Natural killer cell (primary cell): ENCODE measurements at places on chromosomes 6 and 20.

DNA sequence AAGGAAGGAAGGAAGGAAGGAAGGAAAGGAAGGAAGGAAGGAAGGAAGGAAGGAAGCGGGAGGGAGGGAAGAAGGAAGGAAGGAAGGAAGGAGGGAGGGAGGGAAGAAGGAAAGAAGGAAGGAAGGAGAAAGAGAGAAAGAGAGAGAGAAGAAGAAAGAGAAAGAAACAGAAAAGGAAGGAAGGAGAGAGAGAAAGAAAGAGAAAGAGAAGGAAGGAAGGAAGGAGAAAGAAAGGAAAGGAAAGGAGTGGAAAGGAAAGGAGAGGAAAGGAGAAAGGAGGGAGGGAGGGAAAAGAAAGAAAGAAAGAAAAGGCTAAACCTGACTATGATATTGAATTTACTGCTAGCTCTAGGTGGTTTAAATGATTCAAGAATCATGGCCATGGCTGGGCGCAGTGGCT is 5.3 kb upstream of the ASIP start:
- DNase-seq = no peak

- DNase-seq = no peak
Measured at GRCh38 chr6:108133594-108134179, 32.1 kb upstream of the NR2E1 start.

GRCh38 chr20:3778976-3779375 is 2.3 kb downstream of the SPEF1 start:
- no peak for DNase-seq

GRCh38 chr6:163897030-163897429 is 482.5 kb downstream of the QKI start:
- no peak for DNase-seq

DNA sequence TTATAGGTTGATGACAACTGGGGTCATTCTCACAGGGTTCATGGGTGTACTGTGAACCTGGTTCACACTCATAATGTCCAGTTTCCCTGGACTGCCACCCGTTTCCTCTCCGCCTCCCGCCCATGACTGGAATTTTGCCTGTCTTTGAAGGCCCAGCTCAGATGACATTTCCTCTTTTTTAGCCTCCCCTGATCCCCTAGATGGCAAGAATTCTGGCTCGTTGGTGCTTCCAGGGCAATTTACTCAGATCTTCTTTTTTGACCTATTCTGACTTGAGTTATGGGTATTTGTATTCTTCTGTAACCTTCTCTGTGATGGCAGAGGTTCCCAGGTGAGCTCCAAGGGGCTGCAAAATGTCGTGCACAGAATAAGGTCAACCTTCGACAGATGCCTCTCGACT is 5.7 kb upstream of the CITED2 start:
- no peak for DNase-seq

- DNase-seq = no peak
Measured at GRCh38 chr6:31652925-31653724, 664 bp upstream of the BAG6 start.

DNA sequence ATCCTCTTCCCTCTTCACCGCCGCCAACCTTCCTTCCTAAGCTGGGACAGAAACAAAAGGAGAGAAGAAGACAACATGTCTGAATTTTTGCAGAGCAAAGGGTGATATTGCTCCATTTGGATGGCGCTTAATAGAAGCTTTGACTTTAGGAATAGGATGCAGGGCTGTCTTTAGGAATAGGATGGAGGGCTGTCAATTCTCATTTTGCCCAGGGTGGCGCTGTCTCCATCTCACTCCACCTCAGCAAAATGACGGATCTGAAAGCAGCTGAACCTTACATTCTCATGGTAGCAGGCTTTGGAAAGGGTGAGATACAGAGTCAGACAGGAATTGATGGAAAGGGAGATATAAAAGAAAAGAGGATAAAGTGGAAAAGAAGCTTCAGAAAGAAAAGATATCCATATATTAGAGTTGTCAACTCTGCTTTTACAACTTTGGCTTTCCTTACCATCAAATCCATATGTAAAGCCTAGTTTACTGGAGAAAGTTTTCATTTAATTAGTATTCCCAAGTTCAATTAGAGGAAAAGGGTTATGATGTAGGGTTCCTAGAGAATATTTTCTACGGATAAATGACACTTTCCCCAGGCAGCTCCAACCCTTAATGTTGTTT is 2.4 kb downstream of the MTCL3 start:
- peak; percentile 73 for DNase-seq

GRCh38 chr20:2207770-2208097 is 88.1 kb upstream of the TGM3 start:
- DNase-seq = no peak

DNA sequence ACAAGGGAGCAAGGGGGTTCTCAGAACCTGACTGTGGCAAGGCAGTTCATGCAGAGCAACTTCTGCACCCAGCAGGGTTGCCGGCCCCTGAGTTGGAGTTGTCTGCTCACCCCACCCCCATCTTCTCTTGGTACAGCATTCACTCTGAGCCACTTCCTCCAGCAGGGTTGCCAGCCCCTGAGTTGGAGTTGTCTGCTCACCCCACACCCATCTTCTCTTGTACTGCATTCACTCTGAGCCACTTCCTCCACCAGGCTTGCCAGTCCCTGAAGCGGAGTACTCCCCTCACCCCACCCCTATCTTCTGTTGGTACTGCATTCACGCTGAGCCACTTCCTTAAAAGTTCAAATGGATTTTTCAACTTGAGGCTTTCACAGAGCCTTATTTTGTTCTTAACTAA is 79.7 kb upstream of the SYNDIG1 start:
- no peak for DNase-seq

- DNase-seq = no peak
Measured at GRCh38 chr6:115131709-115132490, 789.1 kb upstream of the HS3ST5 start.
